ENCODE measurements at places on chromosomes 13 and 19.
A peak's percentile ranks its signal among the peaks of the same experiment; 100 is the strongest.

GRCh38 chr19:50450369-50451222 is 17.9 kb downstream of the MYBPC2 start:
- no peak for DNase-seq

DNA sequence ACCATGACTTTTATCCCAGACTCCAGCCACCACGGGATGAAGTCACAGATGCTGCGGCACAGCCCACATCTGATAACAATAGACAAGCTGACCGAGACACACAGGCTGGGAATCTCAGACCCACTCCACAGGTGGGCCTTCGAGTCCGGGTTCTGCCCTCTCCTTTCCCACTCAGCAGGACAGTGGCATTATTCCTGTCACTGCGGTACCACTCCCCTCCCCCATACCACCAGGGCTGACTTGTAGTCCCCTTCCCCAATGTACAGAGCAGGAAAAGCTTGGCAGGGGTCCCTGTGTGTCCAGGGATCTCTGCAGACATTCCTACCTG is 179 bp upstream of the AMER2 start:
- DNase-seq: no peak

GRCh38 chr19:5255602-5256231 is 84.9 kb downstream of the PTPRS start:
- no peak for DNase-seq

- DNase-seq: peak; percentile 72
These were observed 48.8 kb downstream of the IRS2 start for GRCh38 chr13:109737606-109738005.

- DNase-seq: no peak
These were observed 7.6 kb downstream of the SIGLEC11 start for GRCh38 chr19:49953416-49953815.

DNA sequence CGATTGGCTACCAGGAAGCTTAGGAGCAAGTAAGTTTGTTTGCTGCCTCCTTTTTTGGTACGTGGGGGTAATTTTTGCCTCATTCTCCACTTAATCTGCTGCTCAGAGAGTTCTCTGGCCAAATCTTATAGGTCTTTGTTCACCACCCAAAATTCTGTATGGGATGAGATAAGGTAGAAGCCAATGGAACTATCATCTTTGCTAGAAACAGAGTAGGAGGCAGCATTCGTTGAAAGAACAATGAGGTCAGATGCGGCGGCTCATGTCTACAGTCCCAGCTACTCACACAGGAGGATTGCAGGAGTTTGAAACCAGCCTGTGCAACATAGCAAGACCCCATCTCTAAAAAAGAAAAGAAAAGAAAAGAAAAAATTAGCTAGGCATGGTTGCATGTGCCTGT is 5.0 kb upstream of the DNAAF3 start:
- no peak for DNase-seq

DNA sequence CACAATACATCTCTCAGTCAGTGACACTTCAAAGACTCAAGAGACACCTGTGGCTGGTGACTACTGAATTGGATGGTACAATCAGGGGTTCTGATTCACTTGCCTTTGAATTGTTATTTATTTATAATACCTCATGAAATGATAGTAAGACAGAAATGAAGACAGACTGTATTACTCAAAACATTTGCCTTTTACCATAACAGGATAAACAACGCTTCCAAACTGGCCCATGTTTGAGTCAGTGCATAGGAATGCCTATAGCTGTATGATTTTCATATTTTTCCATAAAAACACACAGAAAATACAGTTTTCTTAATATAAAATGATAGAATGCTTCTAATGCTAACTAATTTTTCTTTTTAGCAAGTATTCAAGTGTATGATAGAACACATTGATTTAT is 59.5 kb upstream of the FGF14 start:
- no peak for DNase-seq

DNA sequence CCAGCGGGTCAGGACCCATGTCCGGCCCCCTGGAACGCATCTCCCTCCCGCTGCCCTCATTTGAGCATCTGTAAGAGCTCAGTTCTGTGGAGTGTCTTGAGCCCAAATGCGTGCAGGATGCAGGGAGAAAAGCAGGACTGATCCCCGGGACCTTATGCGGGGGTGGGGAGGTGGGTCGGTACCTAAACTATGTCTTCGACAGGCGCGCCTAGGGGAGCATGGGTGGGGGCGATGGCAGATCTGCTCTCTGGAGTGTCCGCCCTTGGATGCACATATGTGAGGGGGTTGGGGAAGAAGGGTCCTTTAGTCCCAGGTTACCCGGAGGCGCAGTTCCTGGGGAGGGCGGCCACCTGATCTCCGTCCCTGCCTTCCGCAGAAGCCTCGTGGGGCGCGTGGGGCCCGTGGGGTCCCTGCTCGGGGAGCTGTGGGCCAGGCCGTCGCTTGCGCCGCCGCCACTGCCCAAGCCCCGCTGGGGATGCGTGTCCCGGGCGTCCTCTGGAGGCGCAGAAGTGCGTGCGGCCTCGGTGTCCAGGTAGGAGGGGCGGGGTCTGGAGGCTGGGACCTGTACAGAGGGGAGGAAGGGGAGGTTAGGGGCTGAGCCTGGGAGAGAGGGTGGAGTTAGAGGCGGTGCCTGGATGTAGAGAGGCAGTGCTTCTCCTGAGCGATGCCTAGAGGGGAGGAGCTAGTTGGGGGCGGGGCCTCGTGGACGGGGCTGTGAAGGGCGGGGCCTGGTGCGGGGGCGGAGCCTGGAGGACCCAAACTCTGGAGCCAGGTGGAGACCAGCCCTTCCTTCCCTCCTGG is 2.9 kb downstream of the CILP2 start:
- no peak for DNase-seq

GRCh38 chr13:63409791-63410351 is 1994.2 kb upstream of the PCDH20 start:
- peak; percentile 2 for DNase-seq

DNA sequence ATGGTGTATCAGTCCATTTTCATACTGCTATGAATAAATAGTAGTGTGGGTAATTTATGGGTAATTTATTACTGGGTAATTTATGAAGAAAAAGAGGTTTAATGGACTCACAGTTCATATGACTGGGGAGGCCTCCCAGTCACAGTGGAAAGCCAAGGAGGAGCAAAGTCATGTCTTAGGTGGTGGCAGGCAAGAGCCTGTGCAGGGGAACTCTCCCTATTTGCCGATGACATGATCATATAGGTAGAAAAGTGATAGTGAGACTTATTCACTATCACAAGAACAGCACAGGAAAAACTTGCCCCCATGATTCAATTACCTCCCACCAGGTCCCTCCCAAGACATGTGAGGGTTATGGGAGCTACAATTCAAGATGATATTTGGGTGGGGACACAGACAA is 1137.7 kb downstream of the UQCRFS1 start:
- DNase-seq: no peak

DNA sequence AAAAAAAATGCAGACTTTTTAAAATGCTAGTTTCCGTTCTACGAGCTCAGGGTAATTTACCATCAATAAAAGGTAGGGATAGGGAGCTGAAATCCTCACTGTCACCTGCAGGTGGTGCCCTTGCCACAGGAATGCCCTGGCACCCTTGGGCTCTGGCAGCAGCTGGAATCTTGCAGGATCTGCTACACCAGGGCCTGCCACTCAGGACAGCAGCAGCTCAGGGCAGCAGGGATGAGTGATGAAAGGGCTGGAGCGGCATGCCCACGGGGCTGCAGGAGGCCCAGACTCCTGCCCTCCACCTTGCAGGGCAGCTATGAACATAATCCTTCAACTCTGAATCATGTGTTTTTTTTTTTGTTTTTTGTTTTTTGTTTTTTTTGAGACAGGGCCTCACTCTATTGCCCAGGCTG is 54.0 kb downstream of the GNG7 start:
- DNase-seq: peak; percentile 76

DNA sequence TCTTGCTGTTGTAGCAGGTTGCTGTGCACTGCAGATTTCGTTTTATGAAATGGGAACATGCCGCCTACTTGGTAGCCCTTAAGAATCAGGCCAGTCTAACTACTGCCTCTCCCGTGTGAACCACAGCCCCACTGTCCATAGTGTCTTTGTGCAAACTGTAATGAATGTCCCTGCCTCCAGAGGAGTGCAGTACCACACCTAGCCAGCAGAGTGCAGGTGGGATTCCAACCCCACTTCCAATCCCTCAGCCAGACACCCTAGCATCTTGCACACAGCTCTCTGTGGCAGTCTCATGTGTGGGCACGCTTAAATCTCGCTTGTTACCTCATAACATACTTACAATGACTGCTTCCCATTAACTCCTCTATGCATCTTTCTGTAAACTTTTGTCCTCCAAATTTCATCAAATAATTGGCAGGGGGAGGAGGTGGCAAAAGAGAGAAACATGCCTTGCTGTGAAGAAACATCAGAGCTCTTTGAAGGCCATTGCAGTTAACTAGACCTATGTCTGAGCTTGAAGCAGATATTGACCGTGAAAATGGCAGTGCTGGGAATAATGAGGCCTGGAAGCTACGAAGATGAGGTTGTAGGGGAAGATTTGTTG is 47.2 kb downstream of the ZAR1L start:
- DNase-seq: no peak

GRCh38 chr19:548886-549830 is 5.3 kb downstream of the GZMM start:
- no peak for DNase-seq

- DNase-seq: no peak
These were observed 49.1 kb downstream of the SAE1 start for GRCh38 chr19:47179653-47180310.

DNA sequence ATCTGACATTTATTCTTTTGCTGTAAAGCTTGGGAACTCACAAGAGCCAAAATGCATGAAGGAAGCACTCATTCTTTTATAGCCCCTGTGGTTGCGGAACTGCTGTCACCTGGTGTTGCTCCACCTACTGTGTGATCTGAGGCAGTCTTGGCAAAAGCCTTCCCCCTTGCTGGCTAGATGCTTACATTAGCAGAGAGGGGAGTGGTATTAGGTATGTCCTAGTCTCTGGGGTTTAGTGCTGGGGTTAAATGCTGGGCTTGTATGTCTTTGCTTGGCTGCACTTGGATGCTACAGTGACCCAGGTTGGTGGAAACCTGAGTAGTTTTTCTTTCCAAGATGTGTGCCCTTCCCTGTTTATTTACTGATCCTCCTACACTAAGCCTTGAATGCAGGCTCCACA is 99.3 kb downstream of the WDFY2 start:
- no peak for DNase-seq

DNA sequence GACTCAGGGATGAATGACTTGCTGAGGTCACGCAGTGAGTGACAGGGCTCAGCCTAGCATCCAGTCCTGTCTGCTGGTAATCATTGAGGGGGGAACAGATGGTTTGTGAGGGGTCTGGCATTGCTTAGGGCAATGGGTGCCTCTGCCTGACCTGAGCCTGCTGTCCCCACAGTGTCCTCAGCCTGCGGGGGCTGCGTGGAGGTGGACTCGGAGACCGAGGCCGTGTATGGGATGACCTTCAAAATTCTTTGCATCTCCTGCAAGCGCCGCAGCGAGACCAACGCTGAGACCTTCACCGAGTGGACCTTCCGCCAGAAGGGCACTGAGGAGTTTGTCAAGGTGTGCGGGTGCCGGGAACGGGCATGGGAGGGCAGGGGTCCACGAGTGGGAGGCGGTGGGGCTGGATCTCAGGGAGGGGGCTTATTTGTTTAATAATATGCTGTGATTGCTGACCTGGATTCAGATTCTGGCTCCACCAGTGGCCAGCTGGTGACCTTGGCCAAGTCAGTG is 2.1 kb downstream of the SCN1B start:
- DNase-seq: no peak

- DNase-seq: peak; percentile 39
These were observed 379 bp upstream of the ZNF470 start for GRCh38 chr19:56566904-56567273.

GRCh38 chr13:108444448-108444847 is 174.9 kb downstream of the TNFSF13B start:
- no peak for DNase-seq

DNA sequence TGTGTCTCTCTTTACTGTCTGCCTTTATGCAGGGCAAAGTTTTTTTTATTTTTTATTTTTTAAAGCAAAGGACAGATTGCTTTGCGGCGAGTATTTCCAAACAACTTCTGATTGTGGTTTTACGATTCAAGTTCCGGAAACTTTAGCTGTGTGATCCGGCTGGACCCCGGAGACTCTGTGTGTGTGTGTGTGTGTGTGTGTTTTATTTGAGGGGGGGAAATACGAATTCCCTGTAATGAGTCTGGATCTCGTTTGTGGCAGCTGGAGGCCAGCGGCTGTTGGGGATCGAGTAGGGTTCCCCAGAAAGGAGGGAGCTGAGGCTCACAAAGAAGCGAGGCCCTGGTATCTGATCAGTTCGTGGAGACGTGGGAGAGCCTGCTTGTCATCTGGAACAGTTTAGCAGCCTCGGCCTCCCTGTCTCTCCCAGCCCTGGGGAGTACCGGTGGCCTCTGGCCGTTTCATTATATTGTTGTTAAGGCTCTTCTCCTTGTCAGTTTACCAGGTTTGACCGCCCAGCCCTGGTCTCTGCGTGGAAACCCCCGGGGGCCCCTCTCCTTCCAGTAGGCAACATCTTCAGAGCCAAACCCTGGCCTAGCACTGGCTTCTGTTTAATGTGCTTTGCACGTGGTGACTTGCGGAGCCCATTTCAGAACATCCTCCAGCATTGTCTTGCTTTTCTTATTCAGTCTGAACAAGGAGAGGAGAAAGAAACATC is 1.3 kb downstream of the FARP1 start:
- peak; percentile 62 for DNase-seq

DNA sequence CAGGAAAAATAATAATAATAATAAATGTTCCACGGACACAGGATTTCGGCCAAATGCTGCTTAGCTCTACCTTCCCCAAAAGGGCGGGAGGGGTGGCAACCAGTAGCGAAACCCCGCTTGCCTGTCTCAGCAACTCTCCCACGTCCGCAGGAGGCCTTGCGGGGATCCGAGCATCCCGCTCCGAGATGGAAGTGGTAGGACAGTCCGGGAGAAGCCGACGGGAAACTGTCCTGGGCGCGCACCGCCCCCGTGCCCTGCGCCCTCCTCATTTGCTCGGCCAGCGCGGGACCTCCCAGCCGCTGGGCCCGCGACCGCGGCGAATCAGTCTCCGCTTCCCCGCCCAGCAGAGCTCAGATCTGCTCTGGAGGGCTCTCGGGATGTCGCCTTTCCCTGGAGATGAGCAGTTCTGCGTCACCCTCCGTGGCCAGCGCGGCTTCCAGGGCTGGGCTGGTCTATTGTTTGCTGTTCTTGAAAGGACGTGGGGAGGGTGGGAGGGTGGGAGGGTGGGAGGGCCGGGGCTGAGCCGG is 48.9 kb upstream of the PABPC3 start:
- DNase-seq: peak; percentile 17

GRCh38 chr13:110528371-110528770 is 33.2 kb downstream of the RAB20 start:
- DNase-seq: peak; percentile 73

GRCh38 chr19:41426952-41427646 is at the start of gene B3GNT8:
TSS of gene B3GNT8 (minus strand) at chr19:41427374. CDS start at chr19:41426778, 596 bp downstream.
- peak; percentile 51 for DNase-seq

Measured in fibroblast of mammary gland (primary cell).